ENCODE measurements at places on chromosomes 5 and 9.

GRCh38 chr5:117058740-117059139, 484.1 kb upstream of the SEMA6A start:
- H3K27me3 ChIP-seq, result no peaks in the 10 kb centered on the region
- peaks cover 22% of the 10 kb centered on the region for H3K4me1 ChIP-seq
- no peak overlapping the region for H3K27ac ChIP-seq
- no peaks in the 10 kb centered on the region for H3K36me3 ChIP-seq
- no peak overlapping the region for H3K4me3 ChIP-seq

DNA sequence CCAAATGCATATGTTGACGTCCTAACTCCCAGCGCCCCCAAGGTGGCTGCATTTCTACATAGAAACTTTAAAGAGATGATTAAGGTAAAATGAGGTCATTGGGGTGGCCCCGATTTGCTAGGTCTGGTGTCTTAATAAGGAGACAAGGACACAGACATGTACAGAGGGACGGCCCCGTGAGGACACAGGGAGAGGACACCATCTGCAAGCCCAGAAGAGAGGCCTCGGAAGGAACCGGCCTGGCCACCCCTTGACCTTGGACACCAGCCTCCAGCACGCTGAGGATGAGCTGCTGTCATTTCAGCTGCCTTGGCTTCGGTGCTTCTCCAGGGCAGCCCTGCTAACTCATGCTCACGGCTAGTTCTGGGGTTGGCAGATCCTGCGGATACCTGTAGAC, 73.2 kb downstream of the MRPL36 start:
- no peak for DNase-seq
- peaks cover 4% of the 10 kb centered on the region for H3K27me3 ChIP-seq
- H3K4me1 ChIP-seq, result peaks cover 9% of the 10 kb centered on the region
- H3K27ac ChIP-seq, result no peak overlapping the region

GRCh38 chr9:2158111-2158610, 143.0 kb downstream of the SMARCA2 start:
- DNase-seq, result peak; percentile 23
- no peaks in the 10 kb centered on the region for H3K27me3 ChIP-seq
- peaks cover 67% of the 10 kb centered on the region for H3K4me1 ChIP-seq
- H3K27ac ChIP-seq, result peak overlapping the region; percentile 95
- H3K36me3 ChIP-seq, result peaks cover 2% of the 10 kb centered on the region

GRCh38 chr5:95827892-95828246, 5.3 kb upstream of the GLRX start:
- H3K36me3 ChIP-seq, result no peaks in the 10 kb centered on the region
- no peak overlapping the region for H3K4me3 ChIP-seq
- H3K27me3 ChIP-seq, result no peaks in the 10 kb centered on the region

DNA sequence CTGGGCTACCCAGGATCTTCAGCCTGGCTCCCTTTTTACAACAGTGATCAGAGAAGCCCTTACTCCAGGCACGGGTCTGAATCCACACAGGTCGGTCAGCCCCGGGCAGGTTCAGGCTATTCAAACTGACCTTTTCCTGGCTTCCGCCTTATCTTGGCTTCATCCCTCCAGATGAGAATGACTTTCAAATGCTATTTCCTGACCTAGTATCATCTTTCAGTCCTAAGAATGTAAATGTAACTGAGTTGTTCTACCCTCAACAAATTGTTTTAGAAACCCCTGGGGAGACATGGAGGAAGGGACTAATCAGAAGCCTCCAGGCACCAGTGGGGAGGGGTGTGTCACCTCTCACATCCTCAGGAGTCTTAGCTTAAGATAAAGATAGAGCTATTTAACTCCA, 213.2 kb downstream of the EPB41L4A start:
- H3K4me1 ChIP-seq, result peaks cover 51% of the 10 kb centered on the region
- H3K27ac ChIP-seq, result no peak overlapping the region
- H3K36me3 ChIP-seq, result peaks cover 3% of the 10 kb centered on the region
- DNase-seq, result no peak
- no peak overlapping the region for H3K4me3 ChIP-seq

DNA sequence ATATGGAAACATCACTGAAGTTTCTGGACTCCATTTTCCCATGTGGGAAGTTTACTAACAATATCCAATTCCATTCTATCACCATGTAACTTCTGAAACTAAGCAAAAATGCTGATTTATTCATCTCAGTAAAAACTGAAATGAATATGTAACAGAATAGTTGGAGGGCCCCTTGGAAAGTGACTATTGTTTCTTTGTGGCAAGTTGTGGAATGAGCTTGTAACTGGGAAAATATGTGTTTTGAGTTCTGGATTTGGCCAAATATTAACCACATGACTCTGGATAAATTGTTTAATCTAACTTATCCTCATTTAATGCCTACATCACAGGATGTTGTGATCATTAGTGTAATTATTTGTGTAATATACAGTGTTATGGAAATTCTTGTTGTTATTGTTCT, 619.3 kb downstream of the TLE4 start:
- no peaks in the 10 kb centered on the region for H3K36me3 ChIP-seq
- H3K4me1 ChIP-seq, result peaks cover 4% of the 10 kb centered on the region
- H3K27ac ChIP-seq, result no peak overlapping the region

All from neural crest cell (in vitro differentiated cells).